ENCODE measurements at places on chromosomes 7 and 10.
A peak's percentile ranks its signal among the peaks of the same experiment; 100 is the strongest.

- no peak for DNase-seq
These were observed 337.6 kb upstream of the SEMA3A start for GRCh38 chr7:84532196-84532595.

DNA sequence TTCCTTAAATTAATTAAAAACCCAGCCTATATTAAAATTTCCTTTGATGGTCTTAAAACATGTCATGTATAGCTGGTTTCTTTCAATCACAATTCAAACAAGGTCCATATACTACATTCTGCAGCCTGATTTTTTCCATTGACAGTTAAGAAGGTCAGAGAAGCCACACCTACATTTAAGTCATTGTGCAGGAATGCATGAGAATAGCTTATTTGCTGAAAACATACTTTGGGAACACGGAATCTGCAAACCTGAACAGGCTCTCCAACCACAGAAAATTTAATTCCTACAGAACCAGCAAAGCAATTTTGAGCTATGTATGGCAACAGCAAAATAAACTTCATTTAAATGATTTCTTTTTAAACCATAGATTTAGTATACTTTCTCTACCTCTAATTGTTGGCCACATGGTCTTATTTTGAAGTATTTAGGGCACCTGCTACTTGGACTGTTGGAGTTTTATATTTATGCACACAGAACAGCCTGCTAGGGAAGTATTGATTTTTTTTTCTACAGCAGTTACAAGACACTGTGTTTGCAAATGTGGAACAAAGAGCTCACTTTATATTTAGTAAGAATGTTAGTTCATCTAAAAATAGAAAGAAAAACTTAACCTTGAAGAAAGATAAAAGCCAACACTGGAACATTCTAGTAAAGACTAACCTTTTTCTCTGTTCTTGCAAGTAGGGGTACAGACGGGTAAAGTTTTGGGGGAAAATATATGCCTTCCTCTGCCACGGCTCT is 240.9 kb upstream of the IMMP2L start:
- DNase-seq: no peak

GRCh38 chr10:133132473-133133291 is 27.3 kb upstream of the KNDC1 start:
- no peak for DNase-seq

DNA sequence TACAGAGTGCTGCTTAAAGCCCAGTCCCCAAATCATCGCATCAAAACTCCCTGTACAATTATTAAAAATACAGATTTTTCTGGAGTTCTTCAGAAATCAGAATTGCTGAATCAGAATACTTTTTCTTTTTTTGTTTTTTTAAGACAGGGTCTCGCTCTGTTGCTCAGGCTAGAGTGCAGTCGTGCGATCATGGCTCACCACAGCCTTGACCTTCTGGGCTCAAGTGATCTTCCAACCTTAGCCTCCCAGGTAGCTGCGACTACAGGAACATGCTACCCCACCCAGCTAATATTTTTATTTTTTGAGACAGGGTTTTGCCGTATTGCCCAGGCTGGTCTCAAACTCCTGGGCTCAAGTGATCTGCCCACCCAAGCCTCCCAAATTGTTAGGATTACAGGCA is 3.9 kb downstream of the BBIP1 start:
- DNase-seq: no peak

DNA sequence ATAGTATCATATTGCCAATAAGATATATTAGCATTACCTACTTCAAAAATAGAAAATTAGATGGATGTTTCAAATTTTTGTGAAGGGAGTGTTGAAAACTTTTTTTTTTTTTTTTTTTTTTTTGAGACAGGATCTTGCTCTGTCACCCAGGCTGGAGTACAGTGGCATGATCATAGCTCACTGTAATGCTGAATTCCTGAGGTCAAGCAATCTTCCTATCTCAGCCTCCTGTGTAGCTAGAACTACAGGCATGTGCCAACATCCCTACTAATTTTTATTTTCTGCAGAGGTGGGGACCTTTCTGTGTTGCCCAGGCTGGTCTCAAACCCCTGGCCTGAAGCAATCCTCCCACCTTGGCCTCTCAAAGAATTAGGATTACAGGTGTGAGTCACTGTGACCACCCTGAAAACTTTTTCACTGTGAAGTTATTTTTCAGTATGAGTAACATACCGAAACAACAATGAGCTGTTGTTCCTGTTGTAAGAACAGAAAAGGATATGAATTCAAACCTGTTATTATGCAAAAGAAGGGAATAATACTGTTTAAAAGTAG is 266.9 kb downstream of the NEBL start:
- DNase-seq: no peak

DNA sequence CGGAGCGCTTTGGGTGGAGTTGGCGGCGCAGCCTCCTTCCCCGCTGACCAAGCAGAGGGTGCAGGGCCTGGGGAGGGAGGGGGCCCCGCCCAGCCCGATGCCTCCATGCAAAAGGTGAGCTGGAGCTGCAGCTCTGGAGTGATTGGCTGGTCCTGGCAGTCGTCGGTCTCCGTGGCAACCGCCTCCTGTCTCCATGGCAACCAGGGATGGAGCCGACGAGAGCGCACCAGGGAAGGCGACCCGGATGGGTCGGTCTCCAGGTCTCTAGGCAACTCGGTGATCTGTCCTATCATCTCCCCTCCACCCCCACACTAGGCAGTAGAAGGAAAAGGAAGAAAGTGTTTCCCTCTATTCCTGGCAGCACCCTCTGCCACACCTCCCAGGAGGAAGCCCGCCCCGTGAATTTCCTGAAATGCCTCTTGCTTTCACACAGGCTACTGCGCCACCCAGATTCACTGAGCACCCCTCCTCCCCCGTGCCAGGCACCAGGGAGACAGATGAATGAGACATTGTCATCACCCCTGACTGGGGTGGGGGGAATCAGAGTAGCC is 647 bp upstream of the NACAD start:
- DNase-seq: peak; percentile 56

DNA sequence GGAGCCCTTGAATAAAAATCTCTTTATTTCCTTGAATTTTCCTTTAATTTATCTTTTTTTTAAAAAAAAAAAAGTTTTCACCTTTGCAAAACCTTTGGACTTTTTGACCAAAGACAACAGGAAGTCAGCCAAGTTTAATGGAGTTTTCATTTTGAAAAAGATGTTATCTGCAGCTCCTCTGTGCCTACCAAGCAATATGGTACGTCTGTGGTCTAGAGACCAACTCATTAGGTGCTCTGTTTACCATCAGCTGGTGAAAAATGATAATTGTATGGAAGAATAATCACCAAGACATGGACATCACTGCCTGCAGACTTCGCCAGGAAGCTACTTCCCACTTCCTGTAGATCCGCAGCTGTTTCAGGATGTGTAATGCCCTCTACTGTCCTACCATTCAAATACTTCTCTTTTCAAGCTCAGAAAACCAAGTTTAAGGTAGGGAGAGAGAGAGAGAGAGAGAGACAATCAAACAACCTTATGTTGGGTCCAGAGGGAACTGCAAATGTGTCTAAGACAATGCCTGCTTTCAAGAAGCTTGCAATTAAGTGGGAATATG is 18.7 kb downstream of the PLXNA4 start:
- DNase-seq: no peak

DNA sequence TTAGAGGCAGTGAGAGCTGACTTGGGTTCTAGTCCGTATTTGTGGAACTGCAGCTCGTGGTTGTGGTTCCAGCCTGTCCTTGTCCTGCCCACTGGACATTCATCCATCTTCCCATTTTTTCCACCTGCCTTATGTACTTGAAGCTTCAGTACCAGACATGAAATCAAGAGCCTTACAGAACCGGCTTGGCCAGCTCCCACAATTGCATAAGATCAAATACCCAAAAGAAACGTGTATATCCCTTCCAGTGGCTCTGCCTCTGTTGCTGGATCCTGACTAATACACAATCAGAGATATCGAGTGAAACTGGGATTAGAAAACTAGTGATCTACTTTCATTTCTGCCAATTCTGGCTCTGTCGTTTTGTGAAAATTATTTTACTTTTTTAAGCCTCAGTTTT is 23.8 kb upstream of the LIPA start:
- no peak for DNase-seq

- no peak for DNase-seq
These were observed 78.7 kb downstream of the MYOF start for GRCh38 chr10:93403152-93404047.

DNA sequence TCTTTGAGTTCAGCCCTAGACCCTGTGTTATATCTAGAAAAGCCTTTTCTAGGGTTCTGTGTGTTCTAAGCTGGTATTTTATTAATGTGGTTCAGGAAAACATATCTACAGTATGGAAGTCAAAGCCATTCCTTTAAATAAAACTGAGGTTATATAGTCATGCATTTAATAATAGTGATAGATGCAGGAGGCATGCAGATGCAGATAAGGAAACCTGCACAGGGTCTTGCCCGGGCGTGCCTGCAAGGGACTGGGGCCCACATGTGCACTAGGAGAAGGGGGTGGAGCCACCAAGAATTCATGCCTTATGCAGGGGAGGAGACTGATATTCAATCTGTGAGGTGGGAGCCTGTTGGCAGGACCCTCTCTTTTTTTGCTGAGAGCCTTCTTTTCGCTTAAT is 171.5 kb downstream of the PRPF18 start:
- DNase-seq: no peak
